ENCODE measurements at places on chromosomes 5 and 9.

DNA sequence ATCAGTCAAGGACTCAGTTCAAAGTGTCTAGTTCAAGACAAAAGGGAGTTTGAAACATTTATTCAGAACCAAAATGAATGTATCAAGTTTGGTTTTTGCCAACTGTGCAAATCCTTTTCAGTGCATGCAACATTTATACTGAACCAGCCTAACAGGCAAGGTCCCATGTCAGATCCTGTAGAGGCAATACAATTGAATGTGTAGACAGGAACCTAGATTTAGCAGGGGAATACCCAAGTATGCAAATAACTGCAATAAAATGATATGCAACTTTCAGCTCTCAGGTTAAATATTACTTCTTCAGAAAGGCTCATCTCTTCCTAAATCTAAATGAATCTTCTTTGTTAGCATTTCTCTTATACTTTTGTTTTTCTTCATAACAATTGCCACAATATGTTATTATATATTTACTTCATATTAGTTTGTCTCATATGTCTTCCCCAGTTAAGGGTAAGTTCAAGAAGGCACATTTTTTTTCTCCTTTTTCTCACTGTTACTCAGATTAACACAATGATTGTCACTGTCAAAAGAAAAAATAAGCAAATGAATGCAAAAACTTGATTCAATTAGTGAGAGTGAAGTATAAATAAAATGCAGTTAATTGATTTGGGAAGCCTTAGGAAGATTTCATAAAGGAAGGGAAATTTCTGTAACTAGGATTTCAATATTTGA is 163.9 kb upstream of the RASA1 start:
- DNase-seq: no peak

DNA sequence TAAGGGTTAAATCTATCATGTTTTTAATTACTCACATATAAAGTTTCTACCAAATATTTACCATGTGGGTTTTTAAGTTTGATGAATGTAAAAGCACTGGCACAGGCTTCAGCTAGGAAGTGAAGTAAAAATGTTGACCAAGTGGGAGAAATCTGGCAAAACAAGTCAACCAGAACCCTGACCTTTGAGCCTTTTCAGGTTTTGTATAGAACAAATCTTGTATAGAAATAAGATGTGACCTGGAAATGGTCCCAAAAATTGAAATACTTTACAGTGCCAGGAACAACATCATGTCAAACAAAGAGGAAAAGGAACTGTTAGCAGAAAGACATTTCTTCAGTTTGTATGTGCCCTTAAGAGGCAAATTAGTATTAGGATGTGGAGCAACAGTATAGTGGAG is 137.6 kb downstream of the CCDC192 start:
- DNase-seq: no peak

GRCh38 chr5:38765399-38765861 is 80.4 kb upstream of the OSMR start:
- no peak for DNase-seq

DNA sequence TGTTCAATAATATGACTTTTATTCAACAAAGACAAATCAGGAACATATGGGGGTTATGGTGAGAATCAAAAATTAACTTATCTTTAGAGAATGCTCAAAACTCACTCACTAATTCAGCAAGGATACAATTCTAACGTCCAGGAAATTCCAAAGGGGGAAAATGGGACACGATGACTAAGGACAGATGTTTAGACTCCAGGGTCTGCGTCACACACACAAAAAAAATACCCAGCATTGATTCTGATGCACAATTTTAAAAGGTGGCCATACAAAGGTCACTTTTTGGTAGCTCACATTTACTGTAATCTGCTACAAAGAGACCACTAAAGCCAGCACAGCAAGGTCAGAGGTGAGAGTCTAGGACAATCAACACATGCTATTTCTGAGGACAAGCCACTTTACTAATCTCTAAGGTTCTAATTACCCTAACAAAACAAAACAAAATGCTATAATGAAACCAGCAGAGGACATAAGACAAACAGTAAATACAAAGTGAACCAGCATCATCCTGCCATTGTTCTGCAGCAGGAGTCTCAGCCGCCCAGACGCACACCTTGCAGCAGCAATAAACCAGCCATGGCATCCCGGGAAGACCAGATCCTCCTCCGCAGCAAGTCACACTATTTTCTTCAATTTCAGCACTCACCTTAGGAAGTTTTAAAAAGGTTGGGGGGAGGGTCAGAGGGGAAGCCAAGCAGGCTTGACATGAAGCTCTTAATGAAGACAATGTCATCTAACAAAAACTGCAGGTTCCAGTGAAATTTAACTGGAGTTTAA is 57.8 kb downstream of the TTC39B start:
- DNase-seq: no peak

DNA sequence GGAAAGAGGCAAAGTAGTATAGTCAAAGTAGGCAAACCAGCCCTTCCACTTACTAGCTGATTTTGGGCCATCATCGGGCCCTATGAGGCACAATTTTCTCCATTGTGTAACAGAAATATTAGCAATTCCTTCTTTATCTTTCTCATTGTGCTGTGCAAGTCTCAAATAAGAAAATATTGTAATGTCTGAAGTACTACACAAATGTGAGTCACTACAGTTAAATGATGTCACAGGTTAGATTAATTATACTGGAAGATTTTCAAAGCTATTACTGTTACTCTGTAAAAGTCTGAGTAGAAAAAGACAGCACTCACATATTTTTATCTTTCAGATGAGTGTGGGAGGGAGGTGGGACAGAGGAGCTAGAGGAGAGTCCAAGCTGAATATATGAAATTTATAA is 12.4 kb upstream of the TMC1 start:
- no peak for DNase-seq

GRCh38 chr5:56591081-56591480 is 224.3 kb upstream of the MAP3K1 start:
- DNase-seq: no peak

- no peak for DNase-seq
Observed at GRCh38 chr9:38393128-38393796, 760 bp downstream of the ALDH1B1 start.

- DNase-seq: no peak
Observed at GRCh38 chr5:91777671-91778070, 394.6 kb upstream of the ARRDC3 start.

- DNase-seq: no peak
Observed at GRCh38 chr5:92554447-92555085, 1026.5 kb downstream of the NR2F1-AS1 start.

- no peak for DNase-seq
Observed at GRCh38 chr5:123094919-123095797, 6.1 kb downstream of the PRDM6 start.

GRCh38 chr5:98694902-98695301 is 78.6 kb upstream of the RGMB start:
- no peak for DNase-seq

- no peak for DNase-seq
Observed at GRCh38 chr5:145965804-145966203, 29.4 kb downstream of the SH3RF2 start.

GRCh38 chr5:84438456-84438855 is 53.8 kb upstream of the EDIL3 start:
- DNase-seq: no peak

GRCh38 chr5:102998224-102998623 is 121.7 kb downstream of the GIN1 start:
- DNase-seq: no peak

- DNase-seq: no peak
Observed at GRCh38 chr9:131015112-131015511, 6.1 kb downstream of the LAMC3 start.

DNA sequence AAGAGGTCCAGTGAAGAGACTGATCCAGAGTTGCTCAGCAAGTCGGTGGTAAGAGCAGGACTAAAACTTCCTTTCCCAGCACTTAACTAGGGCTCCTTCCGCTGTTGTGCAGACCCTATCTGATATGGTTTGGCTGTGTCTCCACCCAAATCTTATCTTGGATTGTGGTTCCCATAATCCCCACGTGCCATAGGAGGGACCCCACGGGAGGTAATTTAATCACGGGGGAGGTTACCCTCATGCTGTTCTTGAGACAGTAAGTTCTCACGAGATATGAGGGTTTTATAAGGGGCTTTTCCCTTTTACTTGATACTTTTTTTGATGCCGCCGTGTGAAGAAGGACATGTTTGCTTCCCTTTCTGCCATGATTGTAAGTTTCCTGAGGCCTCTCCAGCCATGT is 221.9 kb upstream of the GLRA1 start:
- no peak for DNase-seq

DNA sequence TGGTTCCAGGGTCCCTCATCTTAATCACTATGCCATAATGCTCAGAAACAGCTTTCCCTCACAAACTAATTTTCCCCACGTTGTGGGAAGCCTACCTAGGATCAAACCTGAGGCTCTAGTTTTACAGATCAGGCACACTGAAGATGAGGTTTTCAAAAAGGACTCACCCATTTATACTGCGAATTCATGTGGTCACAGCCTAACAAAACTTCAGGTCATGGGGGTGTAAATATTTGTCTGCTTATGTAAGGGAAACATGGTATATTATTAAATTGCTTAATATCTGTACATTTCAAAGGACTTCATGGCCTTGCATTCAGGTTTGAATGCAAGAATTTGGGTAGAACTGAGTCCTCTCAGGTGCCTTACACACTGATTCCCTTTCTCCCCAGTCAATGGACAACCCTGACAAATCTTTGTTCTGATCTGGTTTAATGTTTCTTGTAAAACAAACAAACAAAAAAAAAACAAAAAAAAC is 12.1 kb downstream of the ZFAND5 start:
- DNase-seq: no peak

GRCh38 chr5:5293029-5293428 is 129.4 kb upstream of the ICE1 start:
- DNase-seq: peak; percentile 12

- DNase-seq: no peak
Observed at GRCh38 chr9:69585571-69585970, 86.6 kb downstream of the APBA1 start.

- no peak for DNase-seq
Observed at GRCh38 chr5:18797222-18797621, 1163.0 kb downstream of the TAF11L14 start.

GRCh38 chr9:126563556-126563955 is 50.2 kb upstream of the LMX1B start:
- no peak for DNase-seq

- DNase-seq: no peak
Observed at GRCh38 chr5:36481454-36482120, 124.8 kb upstream of the SLC1A3 start.

DNA sequence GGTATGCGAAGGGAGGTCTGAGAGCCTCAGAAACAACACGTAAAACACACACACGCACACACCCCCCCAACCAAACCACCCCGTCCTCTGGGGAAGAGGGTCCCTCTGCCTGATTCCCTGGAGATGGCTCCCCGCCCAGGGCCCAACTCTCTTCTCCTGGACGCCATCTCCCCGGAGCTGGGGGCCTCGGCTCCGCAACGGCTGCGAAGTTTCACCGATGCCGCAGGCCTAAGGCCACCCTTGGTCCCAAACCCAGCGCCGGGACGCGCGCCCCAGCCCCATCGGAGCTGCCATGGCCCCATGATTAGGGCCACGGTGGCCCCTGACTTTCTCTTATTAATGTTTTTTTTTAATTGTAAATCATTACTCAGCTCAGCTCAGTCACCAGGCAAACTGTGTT is 181.4 kb upstream of the TBCA start:
- no peak for DNase-seq

DNA sequence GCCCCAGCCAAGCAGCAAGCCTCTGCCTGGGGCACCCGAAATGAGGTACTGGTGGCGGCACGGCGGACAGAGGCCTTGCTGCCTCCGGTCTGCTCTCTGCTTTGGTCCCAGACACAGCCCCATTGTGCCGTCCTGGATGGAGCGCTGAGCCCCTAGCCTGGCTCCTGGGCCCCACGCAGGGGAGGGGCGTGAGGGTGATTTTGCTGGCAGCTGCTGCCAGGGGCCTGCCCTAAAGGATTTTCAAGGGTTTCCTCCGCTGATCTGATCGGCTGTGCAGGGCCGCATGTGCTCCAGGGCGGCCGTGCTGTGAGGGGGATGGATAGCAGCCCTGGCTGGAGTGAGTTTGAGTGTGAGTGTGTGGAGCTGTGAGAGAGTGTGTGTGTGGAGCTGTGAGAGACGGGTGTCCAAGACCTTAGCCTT is 1.3 kb downstream of the GPSM1 start:
- no peak for DNase-seq

Data from RPMI8226 (cell line).